NCI-H446 (cell line): ENCODE measurements at places on chromosomes 16 and 17.

GRCh38 chr16:1152123-1152638, 725 bp upstream of the CACNA1H start:
- DNase-seq: no peak

- DNase-seq: no peak
Measured at GRCh38 chr16:10858203-10858602, 18.8 kb upstream of the CIITA start.

GRCh38 chr17:46890638-46891037, 32.3 kb upstream of the GOSR2 start:
- no peak for DNase-seq

DNA sequence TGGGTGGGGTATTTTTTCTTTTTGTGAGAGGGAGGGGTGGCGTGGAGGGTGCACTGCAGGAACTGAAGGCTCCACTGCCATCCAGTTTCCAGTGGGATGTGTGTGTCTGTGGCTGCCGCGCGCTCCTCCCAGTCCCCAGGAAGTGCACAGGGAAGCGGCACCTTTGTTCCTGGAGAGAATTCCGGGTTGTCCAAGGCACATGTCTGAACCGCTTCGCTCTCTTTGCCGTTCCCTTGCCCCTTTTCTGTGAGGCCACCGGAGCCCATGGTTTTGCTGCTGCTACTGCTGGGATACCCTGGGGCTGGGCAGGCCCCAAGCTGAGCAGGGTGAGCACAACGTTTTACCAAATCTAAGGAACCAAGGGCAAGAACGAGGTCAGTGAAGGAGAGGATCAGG, 19.5 kb downstream of the ACSF3 start:
- no peak for DNase-seq

- DNase-seq: no peak
Measured at GRCh38 chr17:63714550-63715277, 14.8 kb upstream of the LIMD2 start.

GRCh38 chr17:76414334-76415295, 30.2 kb downstream of the SPHK1 start:
- DNase-seq: peak; percentile 79

- DNase-seq: no peak
Measured at GRCh38 chr17:17514993-17515933, 19.1 kb upstream of the RASD1 start.

- DNase-seq: no peak
Measured at GRCh38 chr16:28937222-28937876, 5.6 kb downstream of the CD19 start.

- no peak for DNase-seq
Measured at GRCh38 chr16:83802135-83802534, 5.6 kb upstream of the HSBP1 start.

DNA sequence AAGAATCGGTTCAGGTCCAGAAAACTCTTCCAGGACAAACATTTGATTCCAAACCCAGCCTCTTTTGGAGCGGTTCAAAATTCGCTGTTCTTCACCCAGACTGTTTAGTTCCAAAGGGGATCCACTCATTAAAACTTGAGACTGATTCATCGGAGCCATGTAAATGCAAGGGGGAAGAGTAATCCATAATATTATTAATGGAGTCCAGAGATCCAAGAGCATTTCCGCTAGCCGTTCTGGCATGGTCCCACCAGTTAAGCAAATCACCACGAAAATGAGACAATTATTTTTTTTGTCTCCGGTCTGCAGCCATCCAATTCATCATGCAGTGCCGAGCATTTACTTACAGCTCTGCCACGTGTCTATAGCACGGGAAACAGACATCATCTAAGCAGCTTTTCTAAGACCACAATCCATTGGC, 15.1 kb downstream of the CDH8 start:
- no peak for DNase-seq

GRCh38 chr16:89031715-89032659, 55.0 kb upstream of the CBFA2T3 start:
- DNase-seq: no peak

DNA sequence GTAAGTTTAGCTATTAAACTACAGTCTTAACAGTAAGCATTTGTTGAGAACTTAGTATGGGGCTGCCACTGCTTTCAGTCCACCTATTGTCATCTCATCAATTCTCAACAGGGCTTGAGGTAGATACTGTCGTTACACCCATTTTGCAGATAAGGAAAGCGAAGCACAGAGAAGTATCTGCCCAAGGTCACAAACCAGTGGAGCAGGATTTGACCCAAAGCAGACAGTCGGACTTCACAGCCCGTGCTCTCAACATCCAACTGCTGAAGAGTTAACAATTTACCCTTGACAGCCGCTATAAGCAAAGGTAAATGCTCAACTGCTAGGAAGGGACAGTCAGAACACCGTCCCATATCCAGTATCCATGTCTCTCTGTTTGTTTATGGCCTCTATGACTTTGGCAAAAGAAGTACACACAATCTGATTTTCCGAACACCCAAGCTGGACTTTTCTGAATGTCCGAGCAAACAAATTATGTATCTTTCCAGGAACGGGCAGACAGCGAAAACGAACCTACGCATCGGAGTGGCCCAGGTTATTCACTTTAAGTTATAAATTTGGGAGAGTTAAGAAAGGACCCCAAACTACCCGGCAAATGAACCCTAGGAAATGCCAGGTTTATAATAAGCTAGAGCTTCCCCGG, 1.2 kb downstream of the SIAH1 start:
- no peak for DNase-seq

DNA sequence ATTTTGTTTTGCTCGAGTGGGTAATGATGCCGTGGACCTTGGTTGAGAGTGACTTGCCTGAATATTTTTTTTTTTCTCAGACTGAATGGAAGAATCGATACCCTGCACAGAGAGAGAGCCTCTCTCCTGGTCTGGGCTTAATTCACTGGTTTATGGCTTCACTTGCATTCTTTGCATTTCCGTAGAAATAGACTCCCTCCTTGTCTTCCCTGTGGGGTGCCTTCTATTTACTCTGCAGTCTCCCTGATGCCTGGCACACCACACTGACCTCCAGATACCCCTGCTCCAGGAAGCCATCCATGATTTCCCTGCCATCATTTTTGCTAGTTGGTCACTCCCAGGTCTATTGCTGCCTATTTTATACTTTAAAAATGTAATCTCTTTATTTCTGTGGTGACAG, 238.0 kb downstream of the SNX29 start:
- DNase-seq: no peak
